Activated gamma-delta T cell treated with anti-CD3 and anti-CD28 coated beads, Interleukin-2, amount 50 U/mL, for 16 hours (primary cell): ENCODE measurements at places on chromosomes 16 and 17.

DNA sequence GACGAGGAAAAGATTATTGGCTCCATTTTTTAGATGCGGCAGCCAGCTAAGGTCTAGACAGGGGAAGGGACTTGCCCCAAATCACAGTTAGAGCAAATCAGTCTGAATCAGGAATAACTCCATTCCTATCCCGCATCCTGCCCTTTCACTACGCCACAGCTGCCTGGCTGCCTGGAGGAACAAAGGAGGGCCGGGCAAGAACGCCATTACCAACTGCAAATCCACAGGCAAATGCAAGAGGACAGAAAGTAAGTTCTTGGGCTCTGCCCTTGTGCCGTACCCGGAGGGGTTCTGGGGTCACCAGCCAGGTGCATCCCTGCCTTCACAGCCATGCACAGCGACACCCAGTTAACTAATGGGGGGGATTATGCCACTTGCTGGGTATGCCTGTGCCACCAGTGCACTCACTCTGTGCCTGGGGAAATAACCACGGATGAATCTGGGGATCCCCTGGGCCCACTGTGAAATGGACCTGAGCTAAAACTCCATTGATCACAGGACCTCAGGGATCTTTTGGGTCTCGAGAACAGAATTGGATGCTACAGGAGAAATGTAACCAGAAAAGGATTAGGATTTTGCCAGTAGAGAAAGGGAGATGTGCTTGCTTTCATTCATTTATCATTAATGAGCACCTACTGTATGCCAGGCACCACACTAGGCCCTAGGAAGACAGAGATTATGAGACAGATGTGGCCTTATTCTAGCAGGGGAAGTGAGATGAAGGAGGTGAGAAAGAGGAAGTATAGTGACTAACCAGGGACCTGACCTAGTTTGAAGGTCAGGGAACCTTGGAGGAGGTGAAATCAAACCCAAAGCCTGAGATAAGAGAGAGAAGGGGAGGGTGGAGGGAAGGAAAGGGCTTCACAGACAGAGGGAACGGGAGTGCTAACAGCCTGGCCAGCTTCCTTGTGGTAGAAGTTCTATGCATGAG, 17.7 kb downstream of the BCL7C start:
- DNase-seq, result no peak

- no peak for DNase-seq
Measured at GRCh38 chr16:19463468-19464315, 46.0 kb downstream of the TMC5 start.

- no peak for DNase-seq
Measured at GRCh38 chr16:89690392-89690901, 4.0 kb downstream of the CDK10 start.

DNA sequence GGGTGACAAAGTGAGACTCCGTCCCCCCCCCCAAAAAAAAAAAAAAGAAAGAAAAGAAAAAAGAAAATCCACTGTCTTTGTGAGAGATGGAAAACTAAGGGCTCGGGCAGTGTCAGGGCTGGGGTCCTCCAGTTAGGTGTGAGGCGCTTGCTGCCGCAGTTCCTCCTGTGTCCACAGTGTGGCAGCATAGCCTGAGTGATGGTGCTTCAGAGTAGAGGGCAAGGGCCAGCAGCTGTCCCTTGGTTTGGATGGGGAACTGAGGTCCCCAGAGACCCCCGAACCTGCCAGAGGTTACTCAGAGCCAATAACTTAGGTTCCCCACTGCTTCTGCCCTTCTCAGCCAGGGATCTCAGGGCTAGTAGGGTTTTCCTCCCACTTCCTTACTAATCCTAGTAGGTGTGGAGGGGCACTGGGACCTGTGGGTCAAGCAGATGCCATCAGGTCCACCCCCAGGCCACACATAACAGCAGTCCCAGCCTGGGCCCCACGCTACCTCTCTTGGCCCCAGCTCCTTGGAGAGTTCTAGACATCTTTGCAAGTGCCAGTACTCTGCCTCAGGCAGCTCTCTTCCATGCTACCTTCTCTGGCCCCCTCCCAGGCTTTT, 7.9 kb upstream of the LLGL1 start:
- peak; percentile 60 for DNase-seq

- no peak for DNase-seq
Measured at GRCh38 chr17:13046361-13046760, 28.5 kb upstream of the ELAC2 start.

- no peak for DNase-seq
Measured at GRCh38 chr16:67169642-67170167, 633 bp upstream of the NOL3 start.

GRCh38 chr16:7506363-7506762, 173.7 kb downstream of the RBFOX1 start:
- no peak for DNase-seq

DNA sequence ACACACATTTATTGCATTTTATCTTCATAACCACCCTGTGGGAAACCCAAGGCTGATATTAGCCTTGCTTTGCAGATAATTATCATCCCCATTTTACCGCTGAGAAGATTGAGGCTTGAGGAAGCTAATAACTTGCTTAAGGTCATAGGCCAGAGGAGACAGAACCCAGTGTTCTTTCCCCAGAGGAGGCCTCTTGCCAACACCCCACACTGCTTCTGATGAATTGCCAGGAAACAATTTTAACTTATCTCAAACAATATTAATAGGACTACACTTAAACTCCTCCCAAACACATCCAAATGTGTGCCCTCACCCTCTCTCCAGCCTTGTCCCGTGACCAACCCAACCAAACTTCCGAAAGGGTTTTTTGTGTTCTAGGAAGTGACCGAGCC, 2.1 kb upstream of the SPG7 start:
- no peak for DNase-seq

DNA sequence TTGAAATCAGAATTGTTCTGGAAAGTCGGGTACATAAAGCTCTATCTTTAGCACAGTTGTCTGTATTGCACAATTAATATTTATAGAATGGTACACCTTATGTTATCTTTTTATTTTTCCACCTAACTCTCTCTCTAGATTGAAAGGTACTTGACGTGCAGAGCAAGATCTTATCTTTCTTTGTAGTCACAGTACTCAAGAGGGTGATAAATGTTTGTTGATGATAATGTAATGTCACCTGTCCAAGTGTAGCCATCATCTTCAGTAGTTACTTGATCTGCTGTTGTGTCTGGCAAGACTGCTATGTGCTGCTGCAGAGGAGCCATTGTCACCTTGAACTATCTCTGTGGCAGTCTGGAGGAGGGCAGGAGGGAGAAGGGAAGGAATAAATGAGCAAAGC, 5.3 kb downstream of the HMOX2 start:
- DNase-seq, result no peak

DNA sequence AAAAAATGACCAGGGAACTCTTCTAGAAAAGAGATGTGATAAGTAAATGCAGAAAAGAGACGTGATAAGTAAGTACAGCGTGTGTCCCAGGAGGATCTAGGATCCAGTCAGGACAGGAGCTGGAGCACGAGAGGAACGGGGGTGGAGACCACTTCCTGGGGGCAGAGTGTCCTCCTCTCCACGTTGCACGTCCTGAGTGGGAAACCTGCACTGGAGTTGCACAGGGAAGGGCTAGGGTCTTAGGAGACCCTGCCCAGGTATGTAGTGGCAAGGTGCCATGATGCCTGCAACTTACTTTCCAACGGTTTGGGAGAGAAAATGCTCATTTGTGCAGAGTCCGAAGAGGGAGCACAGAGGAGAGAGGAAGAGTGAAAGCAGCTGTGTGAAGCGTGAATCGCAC, 55.8 kb downstream of the RNF213 start:
- DNase-seq, result no peak

GRCh38 chr16:63410594-63410993, 1374.4 kb upstream of the CDH8 start:
- no peak for DNase-seq

DNA sequence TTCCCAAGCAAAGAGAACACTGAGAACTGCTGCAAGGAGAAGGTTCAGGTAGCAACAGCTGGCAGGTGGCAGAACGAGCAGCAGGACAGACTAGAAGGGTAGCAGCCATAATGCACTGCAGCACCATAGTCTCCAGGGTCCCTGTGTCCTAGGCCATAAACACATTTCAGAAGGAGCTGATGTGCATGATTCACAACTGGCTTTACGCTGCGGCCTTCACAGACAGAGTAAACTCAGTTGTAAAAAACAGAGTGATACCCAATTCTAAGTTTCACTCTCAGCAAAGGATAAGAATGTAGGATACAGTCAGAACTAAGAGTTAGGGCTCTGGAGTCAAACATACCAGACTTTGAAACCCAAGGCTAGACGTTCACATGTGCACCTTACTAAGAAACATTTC, 24.4 kb downstream of the ARHGAP17 start:
- no peak for DNase-seq

- DNase-seq, result no peak
Measured at GRCh38 chr17:66468241-66469087, 166.1 kb downstream of the PRKCA start.

- no peak for DNase-seq
Measured at GRCh38 chr16:35370617-35371016, 1911.2 kb downstream of the TP53TG3F start.
